Stomach (tissue), 19 donors: ENCODE measurements at places on chromosomes 2 and 18. TPM values are rescaled to one million over a fixed set of nuclear protein-coding genes. Genes with fewer than 3 reads are reported as not detected.

- no peak for DNase-seq
Measured at GRCh38 chr2:174681099-174682006, 82.9 kb downstream of the CHRNA1 start.

DNA sequence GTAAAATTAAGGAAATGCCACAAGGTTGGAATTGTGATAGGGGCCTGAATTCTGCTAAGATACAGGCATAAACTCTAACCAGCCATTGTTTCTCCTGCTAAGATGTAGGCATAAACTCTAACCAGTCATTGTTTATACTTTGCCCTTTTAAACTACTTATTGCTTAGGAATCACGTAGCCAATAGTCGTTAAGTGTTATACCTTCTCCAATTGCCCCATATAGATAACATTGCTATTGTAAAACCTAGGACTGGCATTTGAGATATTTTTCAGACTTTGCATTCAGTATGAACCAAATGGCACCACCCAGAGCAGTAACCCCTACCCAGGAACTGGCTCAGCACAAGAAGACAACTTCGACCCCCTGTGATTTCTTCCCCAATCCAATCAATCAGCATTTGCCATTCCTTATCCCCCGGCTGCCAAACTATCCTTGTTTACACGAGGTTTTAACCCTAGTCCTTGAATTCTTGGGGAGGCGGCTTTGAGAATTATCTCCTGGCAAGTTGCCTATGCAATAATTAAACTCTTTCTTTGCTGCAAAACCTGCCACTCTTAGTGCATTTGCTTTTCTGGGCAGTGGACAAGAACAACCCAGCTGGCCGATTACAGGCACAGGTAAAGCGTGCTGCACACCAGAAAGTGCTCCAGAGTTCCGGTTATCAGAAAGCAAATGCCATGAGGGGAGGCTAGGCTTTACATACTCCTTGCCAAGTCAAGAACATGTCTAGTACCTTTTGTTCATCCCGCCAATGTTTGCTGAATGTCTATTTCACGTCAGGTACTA is 167.6 kb downstream of the LAMA1 start:
- peak; percentile 63 for DNase-seq

DNA sequence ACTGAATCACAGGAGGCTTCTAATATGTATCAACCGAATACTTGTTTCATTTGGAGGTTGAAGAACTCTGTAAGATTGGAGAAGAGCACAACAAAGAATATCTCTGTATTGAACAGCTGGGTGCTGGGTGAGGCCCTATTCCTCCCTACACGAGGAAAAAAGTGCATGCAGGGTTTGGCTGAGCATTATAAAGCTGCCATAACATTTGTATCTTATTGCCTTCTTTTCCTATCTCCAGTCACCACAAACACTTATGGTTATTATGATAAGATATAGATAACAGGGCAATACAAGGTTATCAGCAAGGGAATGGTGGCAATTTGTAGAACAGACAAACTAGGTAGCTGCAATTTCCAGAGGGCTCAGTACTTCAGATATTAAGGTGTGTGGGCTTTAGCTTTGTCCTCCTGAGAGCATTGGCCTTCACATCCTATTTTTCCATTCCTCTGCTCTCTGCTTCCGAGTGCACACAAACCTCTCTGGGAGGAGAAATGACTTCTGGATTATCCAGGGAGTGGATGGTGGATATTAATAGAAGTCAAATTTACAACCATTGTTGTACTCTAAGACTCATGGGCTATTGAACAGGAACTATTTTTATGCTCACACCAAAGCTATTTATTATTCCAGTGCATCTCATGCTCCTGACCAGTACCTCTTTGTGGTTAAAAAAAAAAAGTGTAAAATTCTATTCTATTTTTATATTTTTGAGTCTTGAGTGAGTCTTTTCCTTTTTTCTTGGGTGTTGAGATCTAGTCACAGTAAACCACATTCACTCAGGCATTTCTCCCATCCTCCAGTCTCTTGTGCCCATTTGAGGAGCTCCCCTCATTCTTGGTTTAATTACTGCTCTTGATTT is 248.4 kb downstream of the ETAA1 start:
- no peak for DNase-seq

DNA sequence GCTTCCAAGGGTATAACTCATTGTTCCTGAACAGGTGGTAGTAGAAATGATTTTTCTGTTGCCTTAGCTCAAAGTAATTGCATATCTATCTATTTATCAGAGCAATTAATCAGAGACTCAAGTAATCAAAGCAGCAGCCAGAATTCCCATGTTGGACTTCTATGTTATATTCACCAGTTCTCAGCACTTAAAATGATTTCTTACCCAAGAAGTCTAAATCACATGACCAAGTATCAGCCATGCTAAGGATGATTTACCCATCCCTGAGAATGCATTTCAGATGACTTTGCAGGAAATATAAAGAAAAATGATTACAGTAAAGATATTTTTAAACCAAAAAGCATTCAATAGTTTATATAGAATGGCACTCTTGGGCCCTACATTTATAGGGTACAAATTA is 352.2 kb downstream of the NUP35 start:
- DNase-seq = no peak

DNA sequence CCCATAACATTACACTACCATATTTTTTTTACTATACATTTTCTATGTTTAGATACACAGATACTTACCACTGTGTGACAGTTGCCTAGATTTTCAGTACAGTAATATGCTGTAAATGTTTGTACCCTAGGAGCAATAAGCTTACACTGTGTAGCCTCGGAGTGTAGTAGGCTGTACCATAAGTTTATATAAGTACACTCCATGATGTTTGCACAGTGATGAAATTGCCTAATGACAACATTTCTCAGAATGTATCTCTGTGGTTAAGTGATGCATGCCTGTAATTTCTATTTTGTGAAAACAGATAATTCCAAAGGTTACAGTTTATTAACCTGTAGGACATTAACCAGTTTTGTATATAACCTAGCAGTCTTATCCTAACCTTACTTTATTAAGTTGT is 128.1 kb upstream of the RBMS1 start:
- DNase-seq = no peak

DNA sequence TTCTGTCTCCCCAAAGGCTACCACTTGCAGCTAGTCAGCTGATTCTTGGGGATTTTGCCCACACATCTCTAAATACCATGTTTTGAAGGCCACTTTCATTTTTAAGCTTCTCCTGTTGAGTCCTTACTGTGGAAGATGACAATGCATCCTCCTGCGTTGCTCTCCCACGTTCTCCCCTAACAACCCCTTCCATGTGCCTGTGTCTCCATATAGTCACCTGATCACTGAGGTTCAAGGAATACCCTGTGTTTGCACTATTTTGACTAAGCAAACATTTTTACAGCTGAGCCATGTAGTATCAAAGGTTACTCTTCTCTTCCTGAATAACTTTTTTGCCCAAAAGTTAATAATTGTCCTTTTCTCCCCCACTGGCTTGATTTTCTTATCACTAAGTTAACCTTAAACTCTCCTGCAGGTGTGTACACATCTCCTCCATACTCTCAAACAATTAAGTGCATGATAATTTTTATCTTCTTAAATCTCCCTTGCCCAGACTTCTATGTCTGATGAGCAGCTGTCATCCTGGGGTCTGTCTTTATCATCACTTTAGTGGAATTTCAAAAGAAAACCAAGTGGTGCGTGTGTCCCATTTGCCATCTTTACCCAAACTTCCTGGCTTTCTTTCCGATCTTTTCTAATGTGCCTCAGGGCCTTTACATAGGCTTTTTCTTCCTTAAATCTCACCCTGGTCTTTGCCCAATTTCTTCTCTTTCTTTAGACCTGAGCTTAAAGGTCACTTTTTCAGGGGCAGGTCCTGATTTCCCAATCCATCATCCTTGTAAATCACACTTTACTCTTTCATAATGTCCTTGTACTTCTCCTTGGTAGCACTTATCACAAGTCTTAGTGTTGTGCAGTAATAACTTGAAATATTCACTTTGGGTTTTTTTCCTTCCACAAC is 85.2 kb upstream of the SPATS2L start:
- DNase-seq = no peak

DNA sequence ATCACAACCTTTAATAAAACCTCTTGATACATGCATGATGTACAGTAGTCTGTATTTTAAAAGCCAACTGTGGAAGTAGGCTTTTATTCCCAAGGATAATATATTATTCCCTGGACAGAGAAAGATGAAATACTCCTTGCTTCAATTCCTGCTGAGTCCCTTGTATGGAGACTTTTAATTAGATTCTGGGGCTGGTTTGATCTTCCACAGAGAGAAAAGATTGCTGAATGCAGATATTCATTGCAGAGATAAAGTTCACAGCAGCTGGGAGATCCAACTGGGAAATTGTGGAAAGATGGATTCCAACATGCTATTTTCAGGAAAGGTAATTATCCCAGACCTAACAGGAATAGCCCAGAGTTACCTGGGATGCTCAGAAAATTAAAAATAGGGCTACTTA is 607.0 kb upstream of the HS6ST1 start:
- DNase-seq = no peak

GRCh38 chr2:230356084-230356483 is 29.1 kb downstream of the SP140L start:
- DNase-seq = no peak

DNA sequence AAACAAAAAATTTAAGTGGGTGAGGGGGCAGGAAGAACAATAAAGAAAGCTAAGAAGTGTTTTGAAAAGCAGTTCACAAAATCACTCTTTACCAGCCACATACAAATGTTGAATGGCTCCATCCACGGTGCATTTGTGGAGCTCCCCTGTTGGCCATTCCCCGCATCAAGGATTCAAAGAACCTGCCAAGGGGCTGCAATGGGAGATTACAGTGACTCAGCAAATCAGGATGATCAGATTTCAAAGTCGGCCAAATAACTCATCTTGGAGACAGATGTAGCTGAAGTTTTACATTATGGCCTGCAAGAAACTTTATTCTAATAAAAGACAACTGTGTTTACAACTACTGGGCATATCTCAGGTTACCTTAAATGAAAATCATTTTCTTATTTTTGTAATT is 26.9 kb downstream of the COL4A3 start:
- no peak for DNase-seq

Gene RIT2
- not detected for total RNA-seq

Gene LYG2
- total RNA-seq = not detected

Gene VWC2L
- not detected for total RNA-seq

Gene PTPN2
- total RNA-seq = 5.8 TPM
